Osteocyte (in vitro differentiated cells): ENCODE measurements at places on chromosomes 13 and 19.

DNA sequence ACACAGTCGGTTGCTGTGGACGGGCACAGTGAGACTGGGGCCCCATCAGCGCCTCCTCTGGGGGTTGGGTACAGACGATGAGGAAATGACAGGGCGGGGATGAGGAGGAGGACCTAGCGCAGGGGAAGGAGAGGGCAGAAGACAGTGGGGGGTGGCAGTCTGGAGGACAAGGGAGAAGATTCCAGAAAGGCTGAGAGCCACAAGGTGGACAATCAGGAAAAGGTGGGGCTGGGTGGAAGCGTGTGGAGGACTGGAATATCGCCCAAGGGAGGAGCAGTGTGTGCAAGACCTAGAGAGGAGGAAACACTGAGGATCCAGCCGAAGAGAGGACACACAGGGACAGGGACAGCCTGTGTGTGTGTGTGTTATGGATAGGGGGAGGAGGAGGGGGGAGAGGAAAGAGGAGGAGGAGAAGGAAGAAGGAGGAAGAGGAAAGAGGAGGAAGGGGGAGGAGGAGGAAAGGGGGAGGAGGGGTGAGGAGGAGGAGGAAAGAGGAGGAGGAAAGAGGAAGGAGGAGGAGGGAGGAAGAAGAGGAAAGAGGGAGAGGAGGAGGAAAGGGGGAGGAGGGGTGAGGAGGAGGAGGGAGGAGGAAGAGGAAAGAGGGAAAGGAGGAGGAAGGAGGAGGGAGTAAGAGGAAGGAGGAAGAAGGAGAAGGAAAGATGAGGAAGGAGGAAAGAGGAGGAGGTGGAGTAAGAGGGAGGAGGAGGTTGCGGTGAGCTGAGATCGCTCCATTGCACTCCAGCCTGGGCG, 15.8 kb upstream of the GARIN5A start:
- DNase-seq: no peak

DNA sequence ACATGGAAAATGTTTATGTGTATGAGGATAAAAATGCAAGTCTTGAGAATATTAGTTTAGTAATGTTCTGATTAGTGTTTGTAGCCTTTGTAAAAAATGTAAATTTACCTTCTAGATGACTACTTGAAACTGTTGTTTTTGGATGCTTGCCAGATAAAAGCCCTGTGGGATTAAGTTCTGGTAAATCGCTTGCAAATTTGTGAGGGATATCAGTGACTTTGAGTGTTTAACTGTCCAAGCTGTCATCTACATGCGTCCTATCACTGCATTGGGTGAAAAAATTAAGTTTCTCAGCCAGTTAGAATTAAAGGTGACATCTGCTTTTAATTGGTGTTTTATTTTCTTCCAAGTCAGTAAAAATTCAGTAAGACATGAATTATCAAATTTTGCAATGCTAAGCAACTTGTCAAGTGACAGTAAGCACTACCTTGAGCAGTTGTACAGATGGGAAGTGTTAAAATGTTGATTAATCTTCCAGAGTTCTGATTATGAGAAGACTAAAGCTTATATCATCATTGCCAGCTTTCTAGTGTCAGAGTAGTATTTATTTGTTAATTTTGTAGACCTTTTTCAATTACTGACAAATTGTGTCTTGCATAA, 88.0 kb downstream of the PCCA start:
- no peak for DNase-seq

DNA sequence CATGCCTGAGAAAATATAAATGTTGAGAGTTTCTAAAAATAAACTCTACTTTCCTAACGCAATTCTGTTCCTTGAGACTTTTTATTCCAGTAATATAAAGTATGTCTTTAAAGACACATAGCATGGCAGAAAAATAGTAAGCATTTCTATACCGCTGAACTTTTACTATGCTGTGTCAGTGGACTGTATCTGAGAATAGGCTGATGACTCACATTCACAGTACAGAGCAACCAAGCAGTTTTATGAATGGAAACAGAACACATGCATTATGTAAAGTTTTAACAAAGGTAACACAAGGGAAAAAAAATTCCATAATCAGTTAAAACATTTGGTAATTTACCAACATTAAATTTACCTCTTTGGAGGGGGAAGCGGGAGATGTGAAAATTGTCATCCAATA, 38.4 kb downstream of the ZDHHC20 start:
- DNase-seq: no peak

- no peak for DNase-seq
These were observed 46.8 kb downstream of the ARHGEF18 start for GRCh38 chr19:7395360-7396066.

DNA sequence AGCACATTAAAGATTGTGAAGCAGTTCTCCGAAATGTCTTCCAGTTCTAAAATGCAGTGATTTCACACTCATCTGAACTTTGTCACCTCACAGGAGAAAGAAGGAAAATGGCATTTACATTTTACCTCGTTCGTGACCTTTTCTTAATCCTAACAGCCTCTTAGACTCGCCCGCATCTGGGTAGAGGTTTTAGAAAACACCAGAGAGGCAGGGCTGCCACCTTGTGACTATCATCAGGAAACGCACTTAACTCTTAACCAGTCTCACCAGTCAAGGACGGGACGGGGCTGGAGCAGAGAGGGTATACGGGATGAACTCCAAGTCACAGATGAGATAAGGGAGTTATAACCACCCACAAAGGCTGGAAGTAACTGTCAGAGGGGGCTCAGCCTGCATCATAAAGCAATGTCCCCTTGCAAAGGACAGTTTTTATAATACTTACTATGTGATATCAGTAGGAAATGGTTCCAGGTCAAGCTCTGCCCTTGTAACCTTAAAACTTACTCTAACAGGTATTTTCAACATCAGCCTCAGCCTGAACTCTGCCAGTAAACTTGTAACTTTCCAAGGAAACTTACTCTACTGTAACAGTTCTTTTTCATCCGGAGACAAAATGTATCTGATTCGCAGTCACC, 8.6 kb upstream of the CEACAM6 start:
- DNase-seq: no peak

DNA sequence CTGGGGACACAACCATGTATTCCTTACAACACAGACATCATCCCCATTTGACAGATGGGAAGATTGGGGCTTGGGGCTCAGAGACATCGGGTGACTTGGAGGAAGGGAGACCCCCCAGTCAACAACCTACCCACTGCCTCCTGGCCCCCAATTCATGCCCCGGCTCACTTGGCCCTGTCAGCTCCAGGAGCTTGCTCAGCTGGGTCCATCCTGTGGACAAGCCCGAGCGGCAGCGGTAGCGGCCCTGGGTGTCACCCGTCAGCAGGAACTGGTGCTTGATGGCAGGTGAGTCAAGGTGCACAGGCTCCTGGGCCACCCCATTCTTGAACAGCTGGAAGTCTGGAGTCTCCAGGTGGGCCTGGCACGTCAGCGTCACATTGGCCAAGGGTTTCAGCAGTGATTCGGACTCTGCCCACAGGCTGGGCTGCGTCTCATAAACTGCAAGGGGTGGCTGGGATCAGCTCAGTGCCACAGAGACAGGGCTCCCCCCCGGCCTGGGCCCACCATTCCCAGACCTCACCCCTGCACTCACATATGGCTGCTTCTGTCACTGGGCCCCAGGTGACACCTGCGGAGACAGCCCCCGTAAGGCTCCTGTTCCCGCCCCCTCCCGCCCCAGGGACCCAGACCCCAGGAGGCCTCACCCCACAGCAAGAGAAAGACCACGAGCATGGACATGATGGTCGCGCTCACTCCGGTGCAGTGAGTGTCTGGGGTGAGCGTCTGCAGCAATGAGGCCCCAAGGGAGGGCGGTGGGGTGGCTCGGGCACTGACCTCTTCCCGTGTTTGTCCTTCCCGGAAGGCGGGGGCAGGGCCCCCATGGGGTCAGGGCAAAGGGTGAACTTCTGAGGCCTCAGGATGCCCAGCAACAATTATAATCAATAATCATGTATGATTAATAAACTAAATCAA, at the start of gene A1BG:
Gene A1BG (minus strand): TSS at position 733 of the 912 bp plus-strand sequence. CDS start 55 bp downstream, at position 678.
- no peak for DNase-seq

DNA sequence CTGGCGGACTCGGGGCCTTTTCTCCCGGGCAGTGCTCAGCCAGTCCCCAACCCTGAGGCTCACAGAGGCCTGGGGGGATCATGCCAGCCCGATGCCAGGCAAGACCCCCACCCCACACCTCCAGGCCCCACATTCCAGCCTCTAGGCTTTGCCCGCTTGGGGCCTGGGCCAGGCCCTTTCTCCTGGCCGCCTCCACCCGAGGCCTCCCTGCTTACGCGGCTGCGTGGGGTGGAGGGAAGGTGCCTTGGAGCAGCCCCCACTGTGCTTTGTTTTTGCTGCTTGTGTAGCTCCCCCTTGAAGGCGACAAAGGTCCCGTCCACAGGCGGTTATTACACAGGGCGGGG, 38.4 kb downstream of the SMIM24 start:
- no peak for DNase-seq

DNA sequence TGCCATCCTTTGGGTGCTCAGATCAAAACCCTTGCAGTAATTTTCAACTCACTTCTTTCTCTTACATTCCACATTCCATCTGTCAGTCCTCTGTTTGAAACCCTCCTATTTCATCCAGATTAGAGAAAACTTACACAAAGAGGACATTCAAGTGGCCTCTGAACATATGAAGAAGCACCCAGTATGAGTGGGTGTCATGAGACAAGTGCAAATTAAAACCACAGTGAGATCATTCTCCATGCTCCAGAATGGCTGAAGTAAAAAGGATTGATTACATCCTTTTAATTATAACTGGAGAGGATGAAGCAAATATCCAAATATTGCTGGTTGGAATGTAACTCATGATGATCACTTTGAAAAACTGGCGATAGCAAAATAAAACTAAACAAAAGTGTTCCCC, 96.5 kb downstream of the MIPEP start:
- DNase-seq: no peak

DNA sequence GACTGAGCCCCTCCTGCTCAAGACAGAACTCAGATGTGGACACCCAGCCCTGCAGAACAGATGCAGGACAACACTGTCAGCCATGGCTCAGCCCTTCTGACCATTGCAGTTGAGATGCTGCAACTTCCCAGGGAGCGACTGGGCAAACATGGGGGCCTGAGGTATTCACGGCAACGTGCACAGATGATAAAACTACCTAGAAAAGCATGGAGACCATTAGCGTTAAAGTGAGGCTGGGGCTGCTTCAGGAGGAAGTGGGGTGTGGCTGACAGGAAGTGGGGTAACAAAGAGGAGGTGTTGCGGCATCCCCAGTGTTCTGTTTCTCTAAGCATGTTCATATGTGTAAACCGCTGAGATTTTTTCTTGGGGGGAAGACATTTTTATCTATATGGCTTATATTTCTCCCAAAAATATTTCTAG, 1.3 kb upstream of the SIGLEC9 start:
- no peak for DNase-seq

- DNase-seq: no peak
These were observed 63.1 kb downstream of the ATP11A start for GRCh38 chr13:112752711-112753541.

DNA sequence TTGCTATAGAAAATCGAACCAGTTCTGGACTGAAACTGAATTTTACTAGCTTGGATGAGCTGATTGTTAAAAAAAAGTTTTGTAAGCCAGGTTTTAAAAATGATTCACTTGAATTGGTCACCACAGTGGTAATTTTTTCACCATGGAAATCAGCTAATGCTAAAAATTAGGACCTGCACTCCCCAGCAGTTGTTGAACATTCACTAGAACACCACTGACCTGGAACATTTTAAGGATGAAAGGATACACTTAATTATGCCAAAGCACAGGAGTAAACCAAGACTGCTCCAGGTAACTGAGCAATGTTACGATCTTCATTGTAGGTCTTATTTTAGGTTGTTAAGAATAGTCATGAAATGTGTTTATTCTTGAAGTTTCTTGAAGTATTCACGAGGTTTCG, 1342.6 kb upstream of the SPRY2 start:
- DNase-seq: no peak

- no peak for DNase-seq
These were observed 7.3 kb upstream of the HS6ST3 start for GRCh38 chr13:96082640-96083039.

DNA sequence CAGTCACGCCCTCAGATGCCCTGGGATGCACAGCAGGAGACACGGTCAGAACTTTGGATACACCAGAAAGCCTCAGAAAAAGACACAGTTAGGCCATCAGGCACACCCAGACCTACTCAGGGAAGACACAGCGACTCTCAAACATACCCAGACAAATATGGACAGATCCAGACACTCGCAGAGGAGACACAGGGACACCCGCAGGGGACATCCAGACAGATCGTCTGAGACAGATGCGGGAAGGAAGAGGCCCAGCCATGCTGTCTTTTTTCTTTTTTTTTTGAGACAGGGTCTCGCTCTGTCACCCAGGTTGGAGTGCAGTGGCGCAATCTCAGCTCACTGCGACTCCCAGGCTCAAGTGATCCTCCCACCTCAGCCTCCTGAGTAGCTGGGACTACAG, 4.8 kb downstream of the DPF1 start:
- DNase-seq: no peak

- DNase-seq: no peak
These were observed 16.0 kb downstream of the SPATA13 start for GRCh38 chr13:24176351-24177101.

- no peak for DNase-seq
These were observed 1.4 kb upstream of the PAN3 start for GRCh38 chr13:28136916-28137315.

DNA sequence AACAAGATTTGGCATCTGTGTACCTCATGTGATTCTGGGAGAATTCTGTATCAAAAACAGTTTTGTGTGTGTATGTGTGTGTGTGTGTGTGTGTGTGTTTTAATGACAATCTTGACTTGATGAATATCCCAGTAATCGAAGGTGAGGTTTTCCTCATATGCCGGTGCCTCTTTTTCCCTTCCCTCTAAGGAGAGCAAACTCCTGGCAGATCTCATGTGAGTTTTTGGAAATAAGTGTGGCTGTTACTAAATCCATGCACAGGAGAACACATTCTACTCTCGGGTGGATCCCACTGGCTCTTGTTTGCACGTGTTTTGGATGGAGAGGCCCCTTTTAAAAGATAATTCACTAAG, 29.0 kb upstream of the CEBPG start:
- no peak for DNase-seq

- no peak for DNase-seq
These were observed 42.1 kb downstream of the LPAR6 start for GRCh38 chr13:48370815-48371214.

GRCh38 chr13:70249332-70250064, 141.2 kb upstream of the KLHL1 start:
- DNase-seq: no peak

- no peak for DNase-seq
These were observed 21.4 kb downstream of the ESD start for GRCh38 chr13:46775385-46776107.

DNA sequence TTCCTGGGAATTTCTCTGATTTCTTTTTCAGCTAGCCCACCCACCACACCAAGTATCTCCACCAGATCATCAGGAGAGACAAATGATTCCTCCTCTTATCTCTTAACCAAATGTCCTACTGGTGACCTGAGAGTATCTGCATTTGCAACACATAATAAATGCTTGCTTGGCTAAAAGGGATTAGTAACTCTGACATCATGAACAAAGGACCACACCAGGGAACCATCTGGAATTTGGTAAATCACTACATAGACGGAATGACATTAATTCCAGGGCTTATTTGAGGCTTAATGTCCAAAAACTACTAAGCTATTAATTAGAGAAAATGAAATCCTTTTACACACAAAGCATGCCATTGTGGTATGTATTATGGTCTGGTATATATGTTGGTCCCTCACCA, 139.0 kb downstream of the RAP2A start:
- no peak for DNase-seq
